ENCODE measurements at places on chromosomes 11 and 22. TPM values are rescaled to one million over a fixed set of nuclear protein-coding genes. Genes with fewer than 3 reads are reported as not detected.

ADM2 gene
- total RNA-seq, result 1.3 TPM

HTR3B gene
- not detected for total RNA-seq

NPAS4 gene
- not detected for total RNA-seq

GPHA2 gene
- total RNA-seq, result not detected

PHOX2A gene
- total RNA-seq, result not detected

DDTL gene
- total RNA-seq, result 3.0 TPM

PKDREJ gene
- total RNA-seq, result not detected

PATE4 gene
- total RNA-seq, result not detected

BLID gene
- not detected for total RNA-seq

RIMBP3B gene
- not detected for total RNA-seq

CCDC157 gene
- not detected for total RNA-seq

CHRM1 gene
- total RNA-seq, result 8.9 TPM

SYTL2 gene
- 255 TPM for total RNA-seq

LUZP2 gene
- 6.8 TPM for total RNA-seq

SCUBE2 gene
- 1.7 TPM for total RNA-seq

NLRP6 gene
- 0.45 TPM for total RNA-seq

DNA sequence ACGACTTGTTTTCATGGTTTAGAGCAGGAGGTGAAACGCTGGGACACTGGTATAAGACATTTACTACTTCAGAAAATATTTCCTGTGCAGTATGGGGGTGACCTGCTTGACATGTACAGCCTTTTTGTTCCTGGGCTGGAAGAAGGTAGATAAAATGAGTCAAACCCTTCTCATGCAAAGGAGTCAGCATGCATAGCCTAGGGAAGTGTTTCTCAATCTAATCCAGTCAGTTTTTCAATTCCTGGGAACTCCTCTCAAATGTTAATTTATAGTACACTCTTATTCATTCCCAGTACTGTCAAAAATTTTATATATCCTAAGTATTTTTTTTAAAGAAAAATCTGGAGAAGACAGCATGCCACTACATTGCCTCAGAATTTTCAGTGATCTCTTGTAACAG is 154.7 kb upstream of the GUCY1A2 start:
- DNase-seq, result no peak

DNA sequence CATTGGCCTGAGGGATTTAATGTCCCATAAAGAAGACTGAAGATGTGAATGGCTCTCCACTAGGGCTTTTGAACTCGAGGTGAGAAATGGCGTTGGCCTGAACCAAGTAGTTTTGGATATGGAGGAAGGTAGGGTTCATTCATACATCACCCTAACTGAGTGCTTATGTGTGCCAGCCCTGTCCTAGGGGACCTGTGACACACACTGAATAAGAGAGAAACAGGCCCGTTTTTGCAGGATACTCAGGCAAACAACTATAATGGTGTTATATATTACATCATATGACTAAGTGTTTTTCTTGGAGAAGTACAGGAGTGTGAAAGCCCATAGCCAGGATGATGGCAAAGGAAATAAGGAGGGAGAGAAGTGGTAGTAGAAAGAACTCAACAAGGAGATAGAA is 368.1 kb downstream of the TMEM135 start:
- no peak for DNase-seq

- no peak for DNase-seq
These were observed 935.9 kb downstream of the JRKL start for GRCh38 chr11:97325693-97326092.

GRCh38 chr11:92087725-92088537 is 136.7 kb upstream of the FAT3 start:
- DNase-seq, result no peak

DNA sequence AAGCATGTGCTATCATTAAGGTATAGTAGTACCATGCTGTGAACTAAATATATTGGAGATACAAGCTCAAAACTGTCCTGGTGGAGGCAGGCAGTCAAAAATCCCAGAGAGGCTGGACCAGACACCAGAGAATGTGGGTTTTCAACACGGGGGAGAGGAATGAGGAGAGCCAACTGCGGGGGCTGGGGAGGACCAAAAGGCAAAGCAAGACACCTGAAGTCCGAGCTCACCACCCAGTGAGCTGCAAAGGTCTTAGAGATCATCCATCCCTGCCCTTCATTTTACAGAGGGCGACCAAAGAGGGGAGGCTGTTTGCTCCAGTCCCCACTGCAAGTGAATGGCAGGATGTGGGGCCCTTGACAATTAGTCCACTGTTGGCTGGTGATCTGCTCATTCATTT is 10.0 kb downstream of the RIBC2 start:
- DNase-seq, result no peak

DNA sequence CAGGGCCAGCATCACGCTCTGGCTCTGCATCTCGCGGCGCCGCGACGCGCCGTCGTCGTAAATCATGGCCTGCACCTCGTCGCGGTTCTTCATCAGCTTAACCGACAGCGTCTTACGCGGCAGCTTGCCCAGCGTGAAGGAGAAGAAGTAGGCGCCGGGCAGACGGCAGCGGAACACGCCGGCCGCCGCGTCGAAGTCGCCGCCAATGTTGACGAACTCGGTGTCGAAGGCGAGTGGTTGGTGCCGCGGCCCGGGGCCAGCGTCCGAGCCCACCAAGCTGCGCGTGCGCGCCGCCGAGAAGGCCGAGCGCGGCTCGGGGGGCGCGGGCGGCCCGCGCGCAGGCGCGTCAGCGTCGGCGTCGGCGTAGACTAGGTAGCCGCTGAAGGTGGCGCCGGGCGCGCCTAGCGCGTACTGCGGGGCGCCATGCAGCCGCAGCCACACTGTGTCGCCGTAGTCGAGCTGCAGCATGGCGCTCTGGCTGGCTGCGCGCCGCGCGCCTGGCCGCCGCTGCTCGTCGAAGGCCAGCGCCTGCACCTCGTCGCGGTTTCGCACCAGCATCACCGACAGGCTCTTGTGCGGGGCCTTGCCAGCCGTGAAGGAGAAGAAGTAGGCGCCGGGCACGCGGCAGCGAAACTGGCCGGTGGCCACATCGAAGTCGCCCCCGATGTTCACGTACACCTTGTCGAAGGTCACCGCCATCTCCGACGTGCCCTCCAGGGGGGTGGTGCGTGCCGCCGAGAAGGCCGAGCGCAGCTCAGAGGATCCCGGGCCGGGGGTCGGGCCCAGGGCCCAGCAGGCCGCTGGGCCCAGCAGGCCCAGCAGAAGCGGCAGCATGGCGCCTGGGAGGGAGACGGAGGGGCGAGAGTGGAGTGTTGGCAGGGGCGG is 3.7 kb downstream of the FAM180B start:
- DNase-seq, result peak; percentile 87

DNA sequence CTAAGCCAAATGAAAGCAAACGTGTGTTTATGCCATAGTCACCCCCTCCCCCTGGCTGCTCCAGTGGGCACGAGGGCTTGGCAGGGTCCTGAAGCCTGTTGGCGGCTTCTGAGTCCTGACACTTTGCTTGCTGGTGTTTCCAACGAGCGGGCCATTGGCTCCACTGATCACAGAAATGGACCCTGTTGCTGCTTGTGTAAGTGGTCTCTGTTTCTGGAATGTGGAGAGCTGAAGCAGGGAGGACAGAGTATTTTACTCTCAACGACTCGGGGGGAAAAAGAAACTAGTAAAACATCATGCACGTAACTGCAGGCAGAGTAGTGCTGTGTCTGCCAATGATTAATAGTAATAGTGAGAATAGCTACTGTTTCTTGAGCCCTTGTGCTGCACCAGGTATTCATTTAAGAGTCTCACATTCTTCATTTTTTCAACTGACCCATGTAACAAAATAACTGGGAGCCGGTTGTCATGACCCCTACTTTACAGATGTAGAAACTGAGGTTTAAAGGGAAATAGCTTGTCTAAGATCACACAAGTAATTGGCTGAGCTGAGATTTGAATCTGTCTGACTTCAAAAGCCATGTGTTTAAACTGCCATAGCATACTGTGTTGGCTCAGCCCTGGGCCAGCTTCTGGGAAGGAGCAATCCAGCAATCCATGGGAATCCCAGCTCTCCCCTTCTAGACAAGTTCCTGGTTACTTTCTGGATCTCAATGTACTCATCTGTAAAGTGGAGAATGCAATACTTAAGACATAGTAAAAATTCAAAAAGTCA is 526.7 kb downstream of the INSC start:
- DNase-seq, result no peak

DNA sequence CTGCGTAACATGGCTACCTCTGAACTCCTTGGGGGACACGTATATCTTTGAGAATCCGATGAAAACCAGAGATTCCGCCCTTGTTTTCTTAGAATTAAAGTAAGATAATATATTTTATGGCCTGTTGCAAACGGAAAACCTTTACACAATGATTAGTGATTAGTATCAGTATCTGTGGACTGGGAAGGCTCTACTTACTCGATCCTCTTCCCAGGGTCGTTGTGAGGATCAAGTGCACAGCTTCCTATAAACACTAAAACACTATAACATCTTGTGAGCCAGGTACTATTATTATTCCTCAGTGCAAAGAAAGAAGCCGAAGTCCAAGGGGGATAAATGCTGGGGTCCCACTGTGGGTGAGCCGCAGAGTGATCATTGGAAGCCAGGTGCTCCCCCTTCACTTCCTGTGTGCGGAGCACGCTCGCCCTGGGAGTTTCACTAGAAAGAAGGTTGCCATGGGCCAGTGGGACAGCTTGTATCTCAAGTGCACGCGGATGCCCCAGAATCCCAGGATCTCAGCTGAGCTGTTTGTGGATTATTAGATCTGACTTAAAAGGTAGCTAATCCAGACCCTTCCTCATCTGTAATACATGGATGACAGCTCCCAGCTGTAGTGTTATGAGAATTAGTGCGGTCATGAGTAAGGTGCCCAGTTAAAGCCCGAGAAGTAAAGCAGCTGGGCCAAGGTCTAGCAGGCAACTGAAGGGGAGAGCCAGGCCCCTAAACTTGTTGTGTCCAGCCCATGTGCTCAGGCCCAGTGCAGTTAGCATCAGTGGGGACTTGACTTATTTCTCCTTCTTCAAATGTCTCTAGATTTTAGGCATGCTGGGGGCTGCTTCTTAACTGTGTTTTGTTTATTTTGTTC is 839 bp downstream of the CBY1 start:
- DNase-seq, result no peak

GRCh38 chr11:44928144-44928543 is 22.5 kb downstream of the TP53I11 start:
- DNase-seq, result no peak

DNA sequence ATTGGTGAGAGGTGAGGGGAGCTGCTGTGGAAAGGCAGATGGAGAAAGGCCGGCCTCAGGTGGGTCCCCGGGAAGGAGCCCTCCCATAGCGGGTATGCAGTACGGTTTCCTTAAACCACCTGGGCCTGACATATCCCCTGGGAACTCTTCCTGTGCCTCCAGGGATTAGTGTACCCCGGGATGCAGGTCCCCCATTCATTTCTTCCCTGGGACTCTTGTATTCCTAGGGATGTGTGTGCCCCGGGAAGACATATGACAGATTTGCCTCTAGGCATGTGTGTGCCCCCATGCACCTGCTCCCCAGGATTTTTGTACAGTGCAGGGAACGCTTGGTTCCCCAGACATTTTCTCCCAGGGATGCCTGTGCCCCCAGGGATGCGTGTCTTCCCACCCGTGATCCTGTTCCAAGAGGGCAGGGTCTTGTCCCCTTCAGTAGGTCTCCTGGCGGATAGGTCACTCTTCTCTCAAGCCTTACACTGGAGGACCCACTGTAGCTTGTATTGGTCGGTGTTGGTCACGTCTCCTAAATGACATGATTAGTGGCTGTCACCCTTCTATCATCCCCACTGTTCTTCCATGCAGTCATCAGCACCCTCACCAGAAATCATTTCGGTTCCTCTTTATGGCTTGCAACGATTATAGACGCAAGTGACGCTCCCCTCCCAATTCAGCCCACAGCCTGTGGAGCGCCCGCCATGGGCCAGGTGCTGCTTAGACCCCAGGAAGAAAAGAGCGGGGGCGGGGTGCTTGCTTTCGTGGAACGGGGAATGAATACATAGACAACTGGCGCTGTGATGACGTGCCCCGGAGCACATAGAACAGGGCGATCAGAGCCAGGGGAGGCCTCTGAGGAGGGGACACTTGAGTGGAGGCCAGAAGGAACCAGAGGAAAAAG is 1.3 kb downstream of the PARVB start:
- peak; percentile 45 for DNase-seq

- peak; percentile 72 for DNase-seq
These were observed at the start of gene PARVA for GRCh38 chr11:12377106-12377823. TSS of gene PARVA (plus strand) at chr11:12377571. CDS start at chr11:12377648, 77 bp downstream.

DNA sequence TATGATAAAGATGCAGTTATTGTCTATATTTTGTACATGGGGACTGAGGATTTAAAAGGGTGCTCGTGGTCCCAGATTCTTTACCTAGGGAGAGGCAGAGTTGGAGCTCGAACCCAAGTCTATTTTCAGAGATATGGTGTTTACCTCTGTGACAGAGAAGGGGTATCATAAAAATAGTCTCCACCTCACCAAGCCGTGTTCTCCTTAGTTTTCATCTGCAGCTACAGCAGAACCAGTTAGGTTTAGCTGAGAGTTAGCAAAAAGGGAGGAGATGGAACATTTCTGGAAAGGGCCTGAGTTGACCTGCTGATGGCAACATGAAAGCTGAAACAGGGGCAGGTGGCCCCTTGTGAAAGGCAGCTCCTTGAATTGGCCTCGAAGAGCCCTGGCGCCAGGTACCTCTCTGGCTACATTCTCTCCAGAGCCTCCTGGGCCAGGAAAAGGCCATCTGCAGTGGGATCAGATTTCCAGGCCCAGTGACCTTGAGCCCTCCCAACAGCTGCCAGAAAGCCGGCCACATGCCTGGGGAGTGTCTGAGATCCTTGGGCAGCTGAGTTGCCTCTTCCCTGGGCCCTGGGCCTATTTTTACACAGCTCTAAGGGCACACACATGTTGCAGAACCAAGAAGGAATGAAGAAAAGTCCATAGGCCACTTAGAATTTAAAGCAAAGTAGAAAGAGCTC is 136.6 kb downstream of the NAV2 start:
- peak; percentile 32 for DNase-seq

DNA sequence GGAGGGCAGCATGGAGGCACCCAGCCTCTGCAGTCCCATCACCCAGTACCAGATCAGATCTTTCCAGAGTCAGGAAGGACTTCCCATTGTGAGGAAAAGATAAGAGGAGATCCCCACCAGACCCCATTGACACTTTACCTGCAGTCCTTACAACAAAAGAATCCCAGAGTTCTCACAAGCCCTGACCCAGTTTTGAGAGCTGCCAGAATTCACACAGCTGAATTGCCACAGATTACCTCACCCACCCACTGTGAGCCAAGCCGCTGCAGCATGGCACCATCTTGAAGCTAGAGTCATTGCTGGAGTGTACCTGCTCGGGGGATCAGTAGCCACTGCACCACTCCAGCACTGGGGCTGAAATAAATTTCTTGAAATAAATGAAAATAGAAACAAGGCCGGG is 91.8 kb upstream of the UBASH3B start:
- DNase-seq, result no peak

- DNase-seq, result peak; percentile 53
These were observed 11.9 kb downstream of the CHID1 start for GRCh38 chr11:898540-899190.

- DNase-seq, result peak; percentile 88
These were observed 931 bp downstream of the CADM1 start for GRCh38 chr11:115503083-115503885.

GRCh38 chr11:57368845-57369232 is 12.1 kb downstream of the PRG3 start:
- no peak for DNase-seq

- no peak for DNase-seq
These were observed 195 bp upstream of the ALX4 start for GRCh38 chr11:44310206-44310462.

GRCh38 chr11:2511421-2512369 is 66.9 kb downstream of the KCNQ1 start:
- DNase-seq, result peak; percentile 7

GRCh38 chr22:19719050-19719482 is 4.3 kb upstream of the GP1BB start:
- peak; percentile 66 for DNase-seq

- DNase-seq, result peak; percentile 45
These were observed 3.1 kb upstream of the COMMD9 start for GRCh38 chr11:36292311-36292722.
